NCI-H1092 treated with DMSO at 0.1 percent for 48 hours (cell line): ENCODE measurements at places on chromosomes 11 and 22.
A peak's percentile ranks its signal among the peaks of the same experiment; 100 is the strongest.

DNA sequence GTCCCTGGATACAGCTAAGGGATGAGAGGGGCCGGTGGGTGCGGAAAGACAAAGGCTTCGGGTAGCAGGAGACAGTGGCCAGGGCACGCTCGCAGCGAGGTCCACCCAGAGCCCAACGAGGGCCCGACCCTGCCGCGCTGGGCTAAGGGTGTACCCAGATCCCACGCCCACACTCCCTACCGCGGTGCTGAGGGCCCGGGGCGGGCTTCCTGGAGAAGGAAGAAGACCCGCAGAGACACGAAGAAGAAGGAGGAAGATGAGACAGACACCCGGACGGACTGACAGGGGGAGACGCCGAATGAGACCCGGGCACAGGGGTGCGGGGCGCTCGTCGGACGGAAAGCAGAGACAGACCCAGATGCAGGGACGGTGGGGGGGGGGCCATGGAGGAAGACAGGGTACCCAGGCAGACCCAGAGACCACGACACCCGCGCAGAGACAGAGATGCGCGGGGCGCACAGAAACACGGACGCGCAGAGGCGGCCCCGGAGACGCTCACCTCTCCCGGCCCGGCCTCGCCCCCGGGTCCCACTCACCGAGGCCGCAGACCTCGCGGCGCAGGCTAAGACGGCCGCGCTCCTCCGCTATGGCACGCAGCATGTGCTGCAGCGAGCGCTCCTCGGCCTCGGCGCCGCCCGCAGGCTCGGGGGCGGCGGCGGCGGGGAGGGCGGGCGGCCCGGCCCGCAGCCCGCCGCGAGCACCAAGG, 437 bp downstream of the KIAA0930 start:
- DNase-seq = no peak

- DNase-seq = peak; percentile 12
These were observed 41.1 kb downstream of the LIF start for GRCh38 chr22:30205281-30206115.

GRCh38 chr11:7672960-7673723, at the start of gene CYB5R2:
CYB5R2 (minus strand) TSS chr11:7673500; CDS start chr11:7672825, 675 bp downstream.
- DNase-seq = no peak

DNA sequence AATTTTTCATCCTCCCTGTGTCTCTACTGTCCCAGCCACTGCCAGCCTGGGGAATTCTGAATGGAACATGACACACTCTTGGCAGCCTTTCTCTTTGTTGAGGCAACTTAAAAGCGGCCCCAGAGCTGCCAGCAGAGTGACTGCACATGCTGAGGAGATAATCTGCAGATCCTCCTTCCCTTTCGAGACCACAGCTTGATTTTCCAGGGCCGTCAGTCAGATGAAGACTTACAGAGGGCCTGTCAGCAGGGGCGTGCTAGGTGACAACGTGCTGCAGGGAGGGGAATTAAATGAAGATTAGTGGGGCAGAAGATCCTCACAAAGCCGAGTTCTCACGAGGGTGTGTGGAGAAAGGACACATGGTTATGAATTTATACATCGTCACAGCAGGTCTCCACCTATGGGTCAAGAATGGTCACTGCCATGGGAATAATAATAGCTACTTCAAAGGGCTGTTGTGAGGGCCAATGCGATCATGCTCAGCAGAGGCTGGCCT, 193.5 kb upstream of the PITPNB start:
- no peak for DNase-seq

GRCh38 chr22:49258107-49259010, 569.3 kb downstream of the BRD1 start:
- DNase-seq = no peak

GRCh38 chr22:17946662-17947367, 77.5 kb downstream of the MICAL3 start:
- DNase-seq = no peak

GRCh38 chr11:115585361-115586024, 81.3 kb upstream of the CADM1 start:
- DNase-seq = no peak

GRCh38 chr22:26362471-26362870, 66.6 kb upstream of the ASPHD2 start:
- DNase-seq = no peak
